Left lung (tissue), 14 donors: ENCODE measurements at places on chromosomes 1 and 21.

DNA sequence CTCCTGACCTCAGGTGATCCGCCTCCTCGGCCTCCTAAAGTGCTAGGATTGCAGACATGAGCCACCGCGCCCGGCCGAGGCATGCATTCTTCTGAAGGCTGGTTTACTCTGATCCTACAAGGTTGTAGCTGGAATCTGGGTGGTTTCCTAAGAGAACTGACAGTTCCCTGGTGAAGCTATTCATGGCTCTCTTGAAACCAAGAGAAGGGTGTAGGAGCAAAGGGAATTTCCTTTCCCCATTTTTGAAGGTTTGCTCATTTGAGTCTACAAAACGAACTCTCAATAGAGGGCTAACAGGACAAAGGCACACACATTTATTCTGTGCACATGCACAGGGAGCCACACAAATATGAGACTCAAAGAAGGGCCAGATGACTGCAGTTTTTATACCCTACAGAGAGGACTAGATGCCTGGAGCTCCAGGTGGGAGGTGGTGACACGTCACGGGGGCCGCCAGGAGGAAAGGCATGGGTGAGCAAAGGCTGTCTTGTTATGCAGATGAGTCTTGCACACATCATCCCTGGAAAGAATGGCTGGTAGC, 49.5 kb upstream of the ERRFI1 start:
- no peak for DNase-seq

DNA sequence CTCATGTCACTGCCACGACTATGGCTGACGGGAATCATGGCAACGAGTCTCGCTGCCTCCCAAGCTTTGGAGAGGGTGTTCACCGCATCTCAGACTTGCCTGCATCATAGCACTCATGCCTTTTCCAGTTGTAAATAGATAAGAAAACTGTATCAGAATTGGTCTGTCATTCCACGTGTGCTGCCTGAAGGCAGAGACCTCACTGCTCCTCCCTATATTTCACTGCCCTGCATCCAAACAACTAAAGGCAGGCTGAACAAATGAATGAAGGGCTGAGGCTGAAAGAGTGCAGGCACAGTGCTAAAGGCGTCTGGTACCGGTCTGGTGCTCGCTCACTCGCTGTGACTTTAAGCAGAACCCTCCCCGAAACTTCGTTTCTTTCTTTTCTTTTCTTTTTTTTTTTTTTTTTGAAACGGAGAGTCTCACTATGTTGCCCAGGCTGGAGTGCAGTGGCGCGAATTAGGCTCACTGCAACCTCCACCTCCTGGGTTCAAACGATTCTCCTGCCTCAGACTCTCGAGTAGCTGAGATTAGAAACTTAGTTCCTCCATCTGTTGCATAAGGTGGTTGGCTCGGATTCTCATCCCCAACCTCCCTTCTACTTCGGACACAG, 542 bp downstream of the EIF2B3 start:
- DNase-seq = no peak

DNA sequence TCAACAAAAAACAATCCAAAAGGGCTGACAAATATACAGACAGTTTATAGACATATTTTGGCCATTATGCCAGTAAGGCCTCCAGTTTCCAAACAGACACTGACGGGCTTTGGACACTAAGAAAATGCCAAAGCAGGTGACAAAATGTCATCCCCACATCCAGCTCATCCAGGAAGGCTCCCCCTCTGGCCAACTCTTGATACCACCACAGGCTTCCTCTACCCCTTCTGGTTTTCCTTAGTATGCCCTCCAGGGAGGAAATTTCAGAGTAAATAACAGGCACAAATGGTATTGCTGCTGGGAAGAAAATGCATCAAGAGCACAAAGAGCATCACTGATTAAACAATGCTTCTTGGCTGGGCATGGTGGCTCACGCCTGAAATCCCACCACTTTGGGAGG, 225.3 kb downstream of the VAV3 start:
- no peak for DNase-seq

GRCh38 chr1:193626695-193627094, 440.3 kb upstream of the B3GALT2 start:
- DNase-seq = no peak

DNA sequence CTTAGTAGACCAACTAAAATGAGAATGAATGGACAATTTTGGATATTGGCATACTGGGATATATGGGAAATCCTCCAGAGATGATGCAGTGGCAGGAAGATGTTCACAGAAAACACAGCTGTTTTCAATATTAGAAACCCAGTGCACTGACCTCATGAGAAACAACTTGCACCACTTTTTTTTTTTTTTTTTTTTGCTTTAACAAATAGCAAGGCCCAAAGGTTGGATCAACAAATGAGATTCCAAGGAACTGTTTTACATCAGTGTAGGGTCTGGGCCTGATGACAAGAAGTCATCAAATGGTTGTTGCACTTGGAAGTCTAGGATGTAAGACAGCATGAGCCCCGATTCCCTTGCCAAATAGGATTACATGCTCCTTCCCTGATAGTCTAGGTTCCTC, 110.7 kb downstream of the SLC25A24 start:
- DNase-seq = no peak

DNA sequence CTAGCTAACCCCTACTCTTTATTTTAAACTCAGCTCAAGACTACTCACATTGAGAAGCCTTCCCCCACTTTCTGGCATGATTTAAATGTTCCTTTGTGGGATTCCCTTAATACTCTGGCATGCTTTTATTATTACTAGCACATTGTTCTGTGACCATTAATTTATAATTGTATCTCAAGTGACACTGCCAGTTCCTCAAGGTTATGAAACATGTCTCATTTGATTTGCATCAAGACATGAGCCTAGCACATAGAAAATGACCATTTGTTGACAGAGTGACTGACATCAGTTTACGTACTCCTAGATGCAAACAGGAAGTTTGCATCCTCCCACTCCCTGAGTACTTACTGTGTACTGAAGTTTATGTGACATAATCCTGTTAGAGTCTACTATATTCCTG, 15.2 kb downstream of the RGS4 start:
- DNase-seq = no peak
